ENCODE measurements at places on chromosomes 12 and 14.

- DNase-seq: no peak
These were observed 38.8 kb upstream of the ATP23 start for GRCh38 chr12:57902478-57902969.

DNA sequence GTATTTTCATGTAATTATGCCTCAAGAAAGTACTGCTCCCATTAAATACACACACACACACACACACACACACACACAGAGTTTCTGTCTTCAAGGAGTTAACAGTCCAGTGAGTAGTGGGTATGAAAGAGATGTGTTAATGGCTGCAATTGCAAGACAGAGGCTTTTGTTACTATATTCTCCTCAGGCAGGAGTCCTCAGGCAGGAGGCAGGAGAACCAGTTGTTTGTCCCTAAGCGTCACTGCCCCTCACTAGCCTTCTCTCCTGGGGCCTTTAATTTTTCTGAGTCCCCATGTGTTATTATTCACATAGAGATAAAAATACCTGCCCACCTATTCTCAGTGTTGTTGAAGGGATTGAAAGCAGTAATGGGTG, 31.2 kb downstream of the DAD1 start:
- DNase-seq: no peak

DNA sequence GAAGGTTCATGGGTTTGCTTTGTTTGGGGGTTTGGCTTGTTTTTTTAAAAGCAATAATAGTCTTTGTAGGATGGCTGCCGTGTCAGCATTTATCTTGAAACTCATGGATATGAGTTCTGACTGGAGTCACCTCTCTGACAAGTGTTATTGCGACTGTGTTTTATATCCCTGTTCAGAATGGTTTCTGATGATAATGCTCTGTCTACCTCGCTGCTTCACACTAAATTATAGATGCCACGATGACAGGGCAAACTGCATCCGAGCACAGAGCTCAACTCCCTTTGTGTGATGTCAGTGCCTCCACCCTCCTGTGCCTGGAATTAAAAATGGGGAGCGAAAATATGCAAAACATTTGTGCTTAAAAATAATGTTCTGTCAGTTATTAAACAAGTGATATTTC, 250.8 kb downstream of the EGLN3 start:
- no peak for DNase-seq

GRCh38 chr14:68621400-68622365, 171.2 kb downstream of the ZFP36L1 start:
- DNase-seq: peak; percentile 89

GRCh38 chr14:76541594-76542219, 165.8 kb downstream of the ESRRB start:
- no peak for DNase-seq

All from retinal pigment epithelial cell (primary cell).